ENCODE measurements at places on chromosomes 12 and 14.

DNA sequence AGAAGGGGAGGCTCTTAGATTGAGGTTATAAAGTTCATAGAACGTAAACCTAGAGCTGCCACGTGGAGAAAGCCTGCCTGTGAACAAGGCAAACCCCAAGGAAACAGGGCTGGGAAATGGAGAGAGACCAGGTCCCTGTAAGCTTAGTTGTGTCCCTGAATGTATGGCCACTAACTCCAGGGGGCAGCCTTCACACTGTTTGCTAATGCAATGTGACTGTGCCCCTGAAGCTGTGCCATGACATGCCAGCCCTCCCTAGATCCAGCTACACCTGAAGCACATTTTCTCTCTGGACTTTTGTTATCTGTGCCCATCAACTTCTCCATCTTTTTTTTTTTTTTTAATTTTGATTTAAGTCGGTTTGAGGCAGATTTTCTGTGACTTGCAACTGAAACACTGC lies 60.6 kb upstream of the TMCC3 start:
- DNase-seq = no peak

- DNase-seq = no peak
Measured at GRCh38 chr12:22234561-22234960, 99.9 kb downstream of the ST8SIA1 start.

DNA sequence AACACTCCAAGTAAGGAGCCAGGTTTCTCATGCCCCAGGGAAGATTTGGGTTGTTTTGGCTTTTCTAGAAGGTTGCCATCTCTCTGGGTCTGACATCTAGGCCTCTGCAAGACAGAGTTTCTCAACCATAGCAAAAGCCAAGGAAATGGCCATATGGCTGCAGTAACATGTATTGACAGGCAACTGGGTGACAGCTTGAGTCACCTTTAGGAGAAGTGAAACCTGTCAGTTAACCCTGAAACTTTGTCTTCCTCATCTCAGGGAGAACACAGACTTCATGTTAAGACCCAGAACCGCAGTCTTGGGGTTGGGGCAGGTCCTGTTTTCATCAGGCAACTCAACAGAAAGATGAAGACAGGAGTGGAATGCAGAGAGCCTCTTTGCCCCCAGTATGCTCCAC lies 46.0 kb upstream of the PLBD1 start:
- DNase-seq = no peak

DNA sequence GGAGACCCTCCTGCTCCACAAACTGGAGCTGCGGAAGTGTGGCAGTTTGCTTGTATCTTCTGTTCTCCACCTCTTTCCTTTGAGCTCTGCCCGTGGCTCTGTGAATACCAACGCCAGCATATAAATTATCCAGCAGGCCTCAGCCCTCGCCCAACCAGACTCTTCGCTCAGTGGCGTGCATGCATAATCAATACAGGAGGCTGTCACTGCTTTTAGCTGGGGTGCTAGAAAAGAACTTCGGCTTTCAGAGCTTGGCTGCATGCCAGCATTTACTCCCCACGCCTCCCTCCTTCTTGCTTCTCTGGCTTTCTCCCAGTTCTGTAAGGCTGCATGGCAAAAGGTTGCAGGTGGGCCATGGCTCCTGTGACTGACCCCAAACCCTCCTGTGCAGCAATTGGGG lies 26.9 kb downstream of the NRXN3 start:
- no peak for DNase-seq

GRCh38 chr12:127663716-127664115 lies 603.3 kb upstream of the TMEM132C start:
- DNase-seq = no peak

- DNase-seq = no peak
Measured at GRCh38 chr12:76830436-76830835, 48.4 kb downstream of the CSRP2 start.

GRCh38 chr14:88030079-88030478 lies 25.1 kb downstream of the GPR65 start:
- DNase-seq = no peak

Measured in activated T-cell treated with anti-CD3 and anti-CD28 coated beads for 1 hour (primary cell).